ENCODE measurements at places on chromosomes 16 and 17.

DNA sequence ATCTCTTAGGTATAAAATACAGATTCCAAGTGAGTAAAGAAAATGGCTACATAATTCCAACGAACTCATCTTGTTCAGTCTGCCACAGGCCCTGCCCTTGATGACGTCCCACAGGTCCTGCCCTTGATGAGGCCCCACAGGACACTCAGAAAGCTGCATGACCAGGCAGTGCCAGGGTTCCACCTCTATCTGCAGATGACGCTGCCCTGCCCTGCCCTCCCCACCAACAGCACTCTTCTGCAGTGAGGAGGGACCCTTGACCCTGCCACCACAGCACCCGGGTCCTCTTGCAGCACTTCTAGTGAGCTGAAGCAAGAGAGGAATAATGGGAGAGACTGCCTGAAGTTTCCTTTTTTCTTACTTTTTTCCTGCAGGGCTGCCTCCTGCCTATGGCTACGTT lies 118.4 kb downstream of the VPS53 start:
- DNase-seq, result no peak

- no peak for DNase-seq
Observed at GRCh38 chr16:78727536-78727935, 628.1 kb downstream of the WWOX start.

- DNase-seq, result no peak
Observed at GRCh38 chr16:7361416-7362129, 28.9 kb downstream of the RBFOX1 start.

- no peak for DNase-seq
Observed at GRCh38 chr17:78803186-78803845, 21.2 kb upstream of the CYTH1 start.

DNA sequence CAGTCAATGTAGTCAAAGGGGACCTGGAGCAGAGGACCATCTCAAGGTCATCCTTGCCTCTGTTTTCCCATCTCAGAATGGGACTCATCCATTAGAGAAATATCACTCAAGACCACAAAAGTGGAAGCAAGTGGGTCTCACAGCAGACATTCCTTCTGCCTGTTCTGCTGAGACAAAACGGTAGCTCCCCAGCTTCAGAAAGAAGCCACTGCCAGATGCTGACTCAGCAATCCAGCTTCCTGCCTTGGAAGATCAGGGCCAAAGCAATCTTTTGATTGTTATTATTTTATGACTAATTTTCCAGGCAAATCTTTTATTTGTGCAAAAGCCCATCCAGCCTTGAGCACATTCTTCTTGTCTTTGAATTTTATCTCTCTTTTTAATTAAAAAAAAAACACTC lies 86.8 kb downstream of the CCT6B start:
- DNase-seq, result no peak

DNA sequence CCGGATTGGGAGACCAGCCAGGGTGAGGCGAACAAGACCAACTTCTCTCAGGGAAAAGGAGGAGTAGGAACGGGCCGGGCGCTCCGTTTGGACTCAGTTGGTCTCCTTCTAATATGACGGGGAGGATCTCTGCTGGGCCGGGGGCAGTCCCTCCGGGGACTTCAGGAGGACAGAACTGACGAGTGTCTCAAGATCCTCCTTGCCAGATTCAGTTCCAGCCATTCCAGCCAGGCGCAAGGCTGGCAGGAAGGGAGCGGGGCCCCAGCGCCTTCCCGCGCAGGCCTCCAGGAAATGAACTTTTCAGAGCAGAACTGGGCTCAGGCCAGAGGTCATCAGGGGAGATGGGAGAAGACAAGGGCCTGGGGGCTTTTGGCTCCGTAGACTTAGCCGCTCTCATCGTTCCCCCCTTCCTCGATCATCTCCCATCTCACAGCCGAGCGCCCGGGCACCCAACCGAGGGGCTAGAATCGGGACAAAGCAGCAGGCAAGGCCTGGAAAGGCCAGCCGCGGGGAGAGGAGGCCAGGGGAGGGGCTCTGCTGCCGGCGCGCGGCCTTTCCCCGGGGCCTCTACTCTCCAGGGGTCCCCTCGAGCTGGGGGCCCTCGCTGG lies 1.6 kb downstream of the ZNF423 start:
- no peak for DNase-seq

DNA sequence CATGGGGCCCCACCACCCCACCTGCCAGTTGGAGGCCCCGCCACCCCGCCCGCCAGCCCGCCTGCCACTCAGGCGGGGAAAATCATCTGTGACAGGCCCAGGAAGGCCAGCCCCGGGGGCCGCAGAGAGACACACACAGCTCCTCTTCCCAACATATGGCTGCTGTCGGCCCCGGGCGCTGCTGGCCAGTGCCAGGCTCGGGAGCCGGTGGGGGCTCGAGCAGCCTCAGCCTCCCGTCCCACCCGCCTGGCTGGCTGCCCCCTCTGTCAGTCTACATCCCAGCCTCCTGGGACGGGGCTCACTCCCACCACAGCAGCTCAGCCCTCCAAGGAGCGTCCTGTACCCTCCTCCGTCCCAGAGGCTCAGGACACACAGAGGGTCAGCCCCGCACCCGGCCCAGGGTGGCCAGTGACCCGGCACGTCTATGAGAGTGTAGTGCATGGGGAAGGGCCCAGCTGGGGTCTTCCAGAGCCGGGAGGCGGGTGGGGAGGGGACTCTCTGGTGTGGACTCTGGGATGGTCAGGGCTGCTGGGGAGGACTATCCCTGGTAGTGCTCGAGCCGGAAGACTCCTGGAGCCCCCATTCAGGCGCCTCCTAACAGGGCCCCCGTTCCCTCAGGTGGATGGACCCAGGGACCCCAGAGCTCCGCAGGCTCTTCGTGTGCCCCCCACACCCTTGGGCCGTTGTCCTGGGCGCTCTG lies 3.6 kb upstream of the PRR35 start:
- DNase-seq, result no peak

DNA sequence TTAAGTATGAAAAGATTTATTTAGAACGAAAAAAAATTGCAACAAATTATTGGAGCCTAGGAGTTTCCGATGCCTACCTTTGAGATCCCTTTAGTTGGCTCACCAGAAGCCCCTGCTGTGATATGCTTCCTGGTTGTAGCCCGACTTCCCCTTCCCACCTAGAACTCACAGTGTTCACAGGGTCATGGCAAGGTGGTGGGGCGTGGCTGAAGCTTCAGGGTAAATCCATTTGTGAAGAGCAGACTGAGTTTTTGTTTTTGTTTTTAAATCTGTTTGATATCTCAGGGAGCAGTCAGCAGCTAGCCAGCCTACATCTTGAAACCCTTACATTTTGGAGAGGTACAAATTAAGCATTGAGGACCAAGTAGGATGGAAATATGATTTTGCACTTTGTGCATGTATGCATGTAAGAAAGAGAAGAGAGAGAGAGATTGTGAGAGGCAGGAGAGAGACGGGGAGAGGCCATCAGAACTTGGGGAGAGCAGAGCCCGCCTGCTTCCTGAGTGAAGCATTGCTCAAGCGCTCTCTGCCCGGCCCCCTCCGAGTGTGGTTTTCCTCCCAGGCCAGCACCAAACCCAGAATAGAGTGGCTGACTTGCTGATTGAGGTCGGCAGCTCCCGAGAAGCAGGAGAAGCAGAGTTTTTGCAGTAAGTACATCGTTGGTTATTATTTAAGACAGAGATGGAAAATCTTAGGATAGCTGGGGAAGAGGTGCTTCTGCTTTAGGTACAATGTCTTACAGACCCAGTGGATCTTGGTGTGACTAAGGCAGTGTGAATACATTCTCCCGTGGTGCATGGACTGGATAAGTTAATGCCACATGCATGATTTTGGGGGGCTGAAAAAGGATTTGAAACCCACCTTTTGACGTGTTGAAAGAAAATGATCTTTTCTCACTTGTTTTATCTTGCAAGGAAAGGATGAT lies 64.2 kb downstream of the SPECC1 start:
- DNase-seq, result no peak

GRCh38 chr17:35192708-35193107 lies 1.5 kb downstream of the SLC35G3 start:
- DNase-seq, result no peak

DNA sequence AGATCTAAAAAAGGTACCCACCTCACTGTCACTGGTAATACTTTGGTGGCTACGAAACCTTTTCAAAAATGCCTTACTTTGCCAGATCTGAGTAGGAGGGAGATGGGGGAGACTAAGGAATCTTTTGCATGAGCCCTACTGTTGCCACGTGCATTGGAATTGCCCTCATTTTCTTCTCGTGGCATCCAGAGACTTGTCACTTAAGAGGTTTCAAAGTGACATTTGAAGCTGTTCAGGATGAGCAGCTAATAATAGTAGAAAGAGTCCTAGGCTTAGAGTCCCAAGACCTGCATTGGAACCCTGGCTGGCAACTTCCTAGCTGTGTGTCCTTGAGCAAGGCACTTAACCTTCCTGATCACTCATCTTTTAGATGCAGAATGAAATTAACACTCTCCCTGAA lies 43.5 kb downstream of the GPRC5B start:
- no peak for DNase-seq

DNA sequence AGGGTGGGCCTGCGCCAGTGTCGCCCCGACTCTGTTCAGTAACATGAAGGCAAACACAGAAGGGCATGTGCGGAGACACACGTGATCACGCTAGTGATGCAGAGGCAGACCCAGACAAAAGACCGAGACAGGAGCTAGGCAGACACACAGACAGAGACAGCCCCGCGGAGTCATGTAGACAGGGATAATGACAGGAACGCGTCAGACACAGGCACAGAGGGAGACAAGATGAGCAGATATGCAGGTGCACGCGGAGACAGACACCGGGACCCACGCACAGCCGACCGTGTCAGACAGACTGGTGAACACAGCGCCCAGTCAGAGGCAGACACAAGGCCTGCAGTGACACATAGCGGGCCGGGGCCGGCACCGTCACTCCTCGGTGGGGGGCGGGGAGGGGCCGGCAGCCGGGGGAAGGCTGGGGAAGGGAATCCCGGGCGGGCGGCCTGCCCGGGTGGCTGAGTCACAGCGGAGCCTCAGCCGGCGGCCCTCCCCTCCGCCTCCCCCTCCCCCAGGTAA lies 7.4 kb downstream of the KDM6B start:
- peak; percentile 94 for DNase-seq

DNA sequence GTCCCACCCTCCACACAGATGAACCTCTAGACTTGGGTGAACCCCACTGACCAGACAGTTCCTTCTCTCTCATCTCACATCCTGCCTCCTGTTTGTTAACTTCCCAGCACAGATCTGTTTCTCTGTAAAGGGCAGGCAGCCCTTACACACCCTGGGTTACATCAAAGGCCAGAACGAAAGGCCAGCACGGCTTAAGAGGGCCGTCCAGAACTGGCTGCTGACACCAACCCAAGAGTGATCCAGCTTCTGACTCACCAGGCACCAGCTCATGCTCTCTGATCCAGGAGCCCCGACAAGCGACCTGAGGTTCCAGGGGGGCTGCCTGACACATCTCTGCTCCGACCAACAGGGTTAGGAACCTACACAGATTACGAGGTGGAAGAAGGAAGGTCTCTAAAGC lies 86.9 kb downstream of the MRM3 start:
- DNase-seq, result no peak

GRCh38 chr17:40553694-40554534 lies 11.4 kb downstream of the CCR7 start:
- DNase-seq, result no peak

- DNase-seq, result no peak
Observed at GRCh38 chr17:50739098-50739497, 19.7 kb downstream of the LUC7L3 start.

DNA sequence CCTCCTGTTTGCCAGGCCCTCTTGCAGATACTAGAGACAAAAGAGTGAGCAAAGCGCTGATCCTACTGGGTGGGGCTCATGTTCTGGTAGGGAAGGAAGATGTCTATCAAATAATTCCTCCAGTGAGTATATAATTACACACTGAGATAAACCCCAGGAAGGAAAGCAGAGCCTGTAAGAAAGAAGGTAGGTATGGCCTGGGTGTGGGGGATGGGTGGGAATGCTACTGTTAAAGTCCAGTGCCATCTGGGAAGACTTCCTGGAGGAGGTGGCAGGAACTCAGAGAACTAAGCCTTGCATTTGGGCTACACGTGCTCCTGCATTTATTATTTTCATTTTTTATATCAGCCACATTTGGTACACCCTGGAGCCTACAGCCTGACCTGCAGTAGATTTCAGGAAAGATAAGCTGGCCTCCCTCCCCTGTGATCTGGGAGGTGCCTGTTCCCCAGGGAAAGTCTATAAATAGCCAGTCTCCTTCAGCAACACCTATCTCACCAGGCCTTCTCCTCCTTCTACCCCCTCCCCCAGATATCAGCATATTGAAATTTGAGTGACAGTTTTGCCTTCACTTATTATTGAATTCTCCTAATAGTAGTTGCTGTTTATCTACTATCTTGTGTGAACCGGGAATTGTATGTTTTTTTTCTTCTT lies 11.5 kb downstream of the ATP2C2 start:
- DNase-seq, result no peak

DNA sequence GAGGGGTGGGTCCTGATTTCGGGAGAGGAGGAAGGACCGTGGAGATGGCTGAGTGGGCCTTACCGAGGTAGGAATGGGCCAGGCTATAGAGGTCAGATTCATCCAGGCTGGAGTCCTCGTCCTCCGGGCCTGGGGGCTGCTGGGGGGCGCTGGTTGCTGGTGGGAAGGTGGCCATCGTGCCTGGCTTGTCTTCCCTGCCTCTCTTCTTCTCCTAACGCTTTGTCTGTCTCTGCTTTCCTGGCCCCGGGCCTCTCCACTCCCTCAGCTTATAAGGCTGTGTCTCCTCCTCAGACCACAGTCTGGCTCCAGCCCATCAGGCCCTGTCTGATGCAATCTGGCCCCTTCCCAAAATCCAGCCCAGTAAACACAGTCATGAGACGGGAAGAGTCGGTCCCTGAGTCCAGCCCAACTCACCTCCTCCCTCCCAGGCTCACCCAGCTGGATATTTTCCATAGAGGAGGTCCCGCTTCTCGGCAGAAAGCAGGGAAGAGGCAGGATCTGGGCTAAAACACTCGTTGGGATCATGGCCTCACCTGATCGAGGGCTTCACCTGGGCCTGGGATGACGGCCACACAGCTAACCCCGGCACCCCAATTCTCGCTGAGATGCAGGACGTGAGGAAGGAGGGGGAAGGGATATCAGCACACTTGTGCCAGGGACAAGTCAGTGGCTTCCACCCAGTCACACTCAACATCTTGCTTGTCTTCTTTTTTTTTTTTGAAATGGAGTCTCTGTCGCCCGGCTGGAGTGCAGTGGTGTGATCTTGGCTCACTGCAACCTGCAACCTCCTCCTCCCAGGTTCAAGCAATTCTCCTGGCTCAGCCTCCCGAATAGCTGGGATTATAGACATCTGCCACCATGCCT lies at the start of gene NUPR1:
Gene NUPR1, minus strand, starts transcription at position 242 of the 864 bp plus-strand sequence. Its CDS starts 67 bp downstream, at position 175.
- no peak for DNase-seq

- DNase-seq, result no peak
Observed at GRCh38 chr17:19410875-19411620, at the start of gene RNF112. Gene RNF112, plus strand, starts transcription at chr17:19411232. Its CDS starts 177 bp downstream, at chr17:19411409.

Data from central memory CD8-positive, alpha-beta T cell (primary cell).